Activated naive CD4-positive, alpha-beta T cell treated with anti-CD3 and anti-CD28 coated beads for 36 hours (primary cell): ENCODE measurements at places on chromosomes 6 and 20. TPM values are rescaled to one million over a fixed set of nuclear protein-coding genes. Genes with fewer than 3 reads are reported as not detected.

ANGPT4 gene
- not detected for total RNA-seq

DNA sequence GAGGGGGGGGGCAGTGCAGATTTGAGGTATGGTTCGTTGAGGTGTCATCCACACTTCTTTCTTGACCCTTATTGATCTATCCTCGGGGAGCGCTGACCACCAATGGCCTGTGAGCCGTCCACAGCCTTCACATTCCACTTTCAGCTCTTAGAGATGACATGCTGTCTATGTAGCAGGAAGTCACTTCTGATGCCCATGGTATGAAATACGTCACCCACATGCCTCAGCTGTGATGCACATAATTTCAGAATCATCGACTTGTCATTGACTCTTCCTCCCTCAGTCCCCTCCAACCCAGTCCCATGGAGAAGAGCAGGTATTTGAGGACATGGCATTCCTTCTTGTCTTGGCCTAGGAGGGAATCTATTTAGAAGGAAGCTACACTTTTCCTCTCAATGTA is 4.7 kb upstream of the ADGRF5 start:
- DNase-seq = no peak

DNA sequence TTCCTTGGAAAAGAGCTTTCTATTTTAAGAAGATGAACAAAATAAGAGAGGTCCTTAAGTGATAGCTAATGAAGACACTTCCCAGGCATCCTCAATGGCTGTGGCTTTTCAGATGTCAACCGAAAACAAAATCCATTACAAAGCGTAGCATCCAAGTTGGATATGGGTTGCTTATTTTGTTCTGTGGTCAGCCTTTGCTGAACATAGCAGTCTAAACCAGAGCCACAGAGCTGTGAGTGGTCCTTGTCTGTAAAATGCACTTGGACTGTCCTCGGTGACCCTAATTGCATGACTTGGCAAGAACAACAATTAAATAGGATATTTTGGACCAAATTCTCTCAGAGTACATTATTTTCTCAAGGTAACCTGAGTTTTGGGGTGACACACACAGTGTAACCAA is 10.4 kb upstream of the BFSP1 start:
- no peak for DNase-seq

DNA sequence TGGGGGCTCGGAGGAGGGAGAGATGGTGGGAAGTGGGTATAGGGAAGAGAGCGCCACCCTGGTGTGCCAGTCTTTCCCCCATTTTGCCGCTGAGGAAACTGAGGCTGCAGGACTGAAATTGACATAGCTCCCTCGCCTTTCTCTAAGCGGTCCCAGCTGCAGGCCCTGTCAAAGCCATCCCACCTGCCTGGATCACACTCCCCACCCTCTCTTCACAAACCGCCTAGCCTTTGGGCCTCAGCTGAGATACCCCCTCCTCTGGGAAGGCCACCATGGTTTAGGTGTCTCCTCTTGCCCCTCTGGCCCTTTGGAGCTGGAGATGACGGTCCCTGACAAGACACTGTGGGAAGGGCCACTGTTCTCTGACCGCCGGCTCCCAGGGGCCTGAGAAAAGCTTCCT is 16.9 kb downstream of the SRC start:
- no peak for DNase-seq

- no peak for DNase-seq
Observed at GRCh38 chr20:38995536-38996044, 33.4 kb downstream of the DHX35 start.
